ENCODE measurements at places on chromosomes 6 and 20.

DNA sequence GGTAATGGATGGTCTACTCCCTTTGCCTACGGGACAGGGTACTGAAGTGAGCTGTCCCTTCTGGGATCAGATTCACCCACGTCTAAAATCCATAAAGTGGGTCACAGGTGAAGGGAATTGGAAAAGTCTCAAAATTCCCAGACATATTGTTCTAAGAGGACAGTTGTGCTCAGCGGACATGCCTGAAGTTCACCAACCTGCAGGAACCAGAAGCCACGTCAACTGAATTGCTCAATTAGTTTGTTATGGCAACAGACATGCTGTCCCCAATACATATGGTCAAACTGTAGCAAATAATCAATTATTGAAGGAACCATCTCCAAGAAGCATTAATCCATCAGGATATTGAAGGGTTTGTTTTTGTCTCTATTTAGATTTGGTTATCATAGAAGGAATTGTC, 190.2 kb downstream of the FRK start:
- DNase-seq = no peak

GRCh38 chr6:149330133-149330532, 12.6 kb downstream of the TAB2 start:
- DNase-seq = no peak

- no peak for DNase-seq
Observed at GRCh38 chr6:17663226-17663625, 43.5 kb downstream of the NUP153 start.

DNA sequence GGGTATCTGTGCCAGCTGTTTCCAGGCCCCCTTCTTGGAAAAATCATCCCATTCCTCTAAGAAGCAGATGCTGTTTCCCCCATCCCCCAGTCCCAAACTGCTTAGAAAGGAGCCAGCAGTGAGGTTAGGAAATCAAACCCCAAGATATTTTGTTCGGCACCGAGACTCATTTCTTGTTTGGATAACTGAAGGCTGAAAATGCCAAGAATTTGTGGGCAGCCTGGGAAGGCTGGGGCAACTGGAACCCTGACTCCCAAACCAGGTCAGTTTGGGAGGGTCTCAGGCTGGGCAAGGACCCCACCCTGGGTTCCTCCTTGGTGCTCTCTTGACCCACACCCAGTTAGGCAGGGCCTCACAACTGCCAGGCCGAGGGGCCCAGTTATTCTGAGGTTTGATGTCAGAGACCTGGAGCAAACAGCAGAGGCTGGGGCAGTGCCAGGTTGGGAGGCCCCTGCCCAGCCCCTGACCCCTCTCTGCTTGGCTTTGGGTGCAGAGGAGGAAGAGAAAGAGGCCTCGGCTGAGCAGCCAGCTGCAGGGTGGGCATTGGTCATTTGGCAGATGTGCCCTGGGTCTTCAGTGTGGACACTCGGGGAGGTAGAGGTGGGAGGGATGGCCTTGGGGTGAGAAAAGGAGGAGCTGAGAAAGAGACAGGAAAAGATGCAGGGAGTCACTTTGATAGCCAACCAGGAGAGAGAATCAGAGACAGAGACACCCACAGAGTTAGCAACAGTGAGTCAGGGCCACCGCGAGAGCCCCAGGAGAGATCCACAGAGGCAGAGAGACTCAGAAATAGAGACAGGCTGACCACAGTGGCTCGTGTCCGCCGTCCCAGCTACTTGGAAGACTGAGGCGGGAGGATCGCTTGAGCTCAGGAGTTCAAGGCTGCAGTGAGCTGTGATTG, 5.0 kb downstream of the ANGPT4 start:
- no peak for DNase-seq

GRCh38 chr6:6616656-6617055, 28.1 kb downstream of the LY86 start:
- DNase-seq = no peak

Measured in sciatic nerve (tissue), 2 donors.